ENCODE measurements at places on chromosomes 11 and 22.
A peak's percentile ranks its signal among the peaks of the same experiment; 100 is the strongest.

DNA sequence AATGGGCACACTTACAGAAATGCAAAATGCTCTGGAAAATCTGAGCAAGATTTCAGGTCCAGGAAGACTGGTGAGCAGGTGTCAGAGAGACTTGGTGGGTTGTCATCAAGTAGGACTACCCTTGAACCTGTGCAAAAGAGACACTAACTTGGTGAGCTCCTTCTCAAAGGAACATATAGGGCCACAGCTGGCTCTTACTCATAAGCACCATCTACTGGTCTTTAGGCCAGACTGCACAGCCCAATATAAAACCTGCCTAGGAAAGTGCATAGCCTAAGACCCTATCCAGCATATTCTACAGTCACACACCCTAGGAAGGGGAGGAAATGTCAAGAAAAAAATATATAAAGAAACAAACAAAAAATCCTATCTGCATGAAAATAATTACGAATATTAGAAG is 18.2 kb upstream of the OR10W1 start:
- peak; percentile 56 for DNase-seq

DNA sequence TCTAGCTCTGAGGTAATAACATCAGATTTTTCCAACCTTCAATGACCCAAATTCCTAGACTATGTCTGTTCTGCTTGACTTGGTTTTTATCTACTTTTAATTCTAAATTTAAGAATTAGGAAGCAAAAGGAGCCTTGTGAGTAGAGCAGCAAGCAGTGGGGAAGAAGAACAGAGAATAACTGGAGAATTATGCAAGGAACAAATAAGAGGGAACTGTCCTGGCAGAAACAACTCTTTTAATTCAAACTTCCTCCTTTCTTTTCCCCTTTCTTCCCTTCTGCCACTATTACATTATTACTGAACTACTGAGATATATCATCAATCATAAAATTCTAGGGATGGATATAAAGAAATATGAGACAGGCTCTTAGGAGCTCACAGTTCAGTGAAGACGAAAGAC is 276.1 kb downstream of the SBF2 start:
- peak; percentile 4 for DNase-seq

- DNase-seq, result no peak
Measured at GRCh38 chr11:128678024-128678423, 15.8 kb upstream of the FLI1 start.

- DNase-seq, result no peak
Measured at GRCh38 chr11:102225689-102226568, 91.4 kb upstream of the BIRC3 start.

DNA sequence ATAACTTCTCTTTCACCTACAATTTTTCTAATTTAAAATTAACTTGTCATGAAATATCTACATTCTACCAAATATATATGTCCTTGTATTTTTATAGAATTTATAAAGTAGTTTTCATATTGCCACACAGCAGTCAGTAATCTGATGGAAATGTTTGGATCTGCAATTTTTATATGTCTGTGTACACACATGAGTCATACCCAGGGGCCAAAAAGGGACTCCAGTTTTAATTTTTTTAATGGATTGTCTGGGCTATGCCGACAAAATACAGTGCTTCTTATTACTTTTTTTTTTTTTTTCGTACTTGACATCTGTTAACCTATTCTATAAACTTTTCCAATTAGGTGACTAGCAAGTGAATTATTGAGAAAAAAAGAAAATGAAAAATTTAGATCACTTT is 6.3 kb downstream of the GUCY1A2 start:
- no peak for DNase-seq

DNA sequence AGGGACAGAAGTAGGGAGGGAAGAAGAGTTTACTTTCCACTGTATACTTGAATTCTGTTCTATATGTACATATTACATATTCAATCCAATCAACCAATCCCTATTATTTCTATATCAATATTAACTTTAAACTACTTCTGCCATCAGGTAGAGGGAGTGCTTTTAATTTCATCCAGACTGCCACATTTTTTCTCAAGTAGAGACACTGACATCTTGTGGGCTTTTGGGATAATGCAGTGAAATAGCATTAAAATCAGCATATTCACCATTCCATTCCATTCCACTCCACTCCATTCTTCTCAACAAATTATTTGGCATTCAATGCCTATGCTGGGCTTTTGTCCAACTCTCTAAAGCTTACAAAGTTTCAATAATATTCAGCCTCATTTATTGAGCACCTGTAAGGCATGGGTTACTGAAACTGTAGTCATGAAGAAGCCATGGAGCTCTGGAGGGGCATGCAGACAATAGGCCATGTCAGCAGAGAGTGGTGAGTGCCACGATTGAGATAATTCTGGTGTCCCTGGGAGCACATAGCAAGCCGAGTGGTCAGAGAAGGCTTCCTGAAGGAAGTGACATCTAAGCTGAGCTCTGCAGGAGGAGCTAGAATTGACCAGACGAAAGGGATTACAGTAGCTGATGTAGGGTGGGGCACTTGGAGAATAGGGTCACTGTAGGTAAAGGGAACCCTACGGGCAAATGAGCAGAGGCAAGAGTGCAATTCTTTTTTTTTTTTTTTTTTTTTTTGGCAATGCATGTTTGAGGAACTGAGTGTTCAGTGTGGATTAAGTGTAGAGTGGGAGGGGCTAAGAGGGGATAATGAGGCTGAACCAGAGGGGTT is 12.8 kb upstream of the CLPB start:
- DNase-seq, result peak; percentile 69

- DNase-seq, result no peak
Measured at GRCh38 chr22:48397531-48398180, 1430.0 kb downstream of the BRD1 start.

GRCh38 chr11:127943763-127944162 is 643.6 kb downstream of the ETS1 start:
- no peak for DNase-seq

- no peak for DNase-seq
Measured at GRCh38 chr22:48715511-48715910, 1112.2 kb downstream of the BRD1 start.

- no peak for DNase-seq
Measured at GRCh38 chr11:17479284-17480214, 2.9 kb upstream of the ABCC8 start.

GRCh38 chr11:11496879-11497278 is 124.9 kb downstream of the GALNT18 start:
- no peak for DNase-seq

DNA sequence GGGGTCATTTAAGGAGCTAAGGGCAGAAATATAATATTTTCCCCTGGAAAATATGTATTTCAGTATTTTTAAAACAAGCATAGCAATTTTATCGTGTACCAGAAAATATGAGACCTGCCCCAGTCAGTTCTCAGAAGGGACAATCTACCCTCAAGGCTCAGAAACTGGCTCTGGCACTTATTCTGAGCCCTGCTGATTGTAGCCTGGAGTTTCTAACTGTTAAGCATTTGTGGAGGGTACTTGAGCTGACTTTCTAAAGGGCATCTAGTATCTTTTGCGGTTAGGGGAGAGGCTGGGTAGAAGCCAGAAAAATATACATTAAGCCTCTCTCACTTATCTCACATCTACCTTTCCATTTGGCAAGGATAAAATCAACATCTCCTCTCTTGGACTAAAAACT is 71.3 kb upstream of the FSHB start:
- no peak for DNase-seq

GRCh38 chr11:497565-498296 is 9.3 kb downstream of the RNH1 start:
- no peak for DNase-seq

GRCh38 chr11:30015725-30016412 is 961 bp downstream of the KCNA4 start:
- no peak for DNase-seq

Data from NB4 (cell line).